ENCODE measurements at places on chromosomes 6 and 20.

DNA sequence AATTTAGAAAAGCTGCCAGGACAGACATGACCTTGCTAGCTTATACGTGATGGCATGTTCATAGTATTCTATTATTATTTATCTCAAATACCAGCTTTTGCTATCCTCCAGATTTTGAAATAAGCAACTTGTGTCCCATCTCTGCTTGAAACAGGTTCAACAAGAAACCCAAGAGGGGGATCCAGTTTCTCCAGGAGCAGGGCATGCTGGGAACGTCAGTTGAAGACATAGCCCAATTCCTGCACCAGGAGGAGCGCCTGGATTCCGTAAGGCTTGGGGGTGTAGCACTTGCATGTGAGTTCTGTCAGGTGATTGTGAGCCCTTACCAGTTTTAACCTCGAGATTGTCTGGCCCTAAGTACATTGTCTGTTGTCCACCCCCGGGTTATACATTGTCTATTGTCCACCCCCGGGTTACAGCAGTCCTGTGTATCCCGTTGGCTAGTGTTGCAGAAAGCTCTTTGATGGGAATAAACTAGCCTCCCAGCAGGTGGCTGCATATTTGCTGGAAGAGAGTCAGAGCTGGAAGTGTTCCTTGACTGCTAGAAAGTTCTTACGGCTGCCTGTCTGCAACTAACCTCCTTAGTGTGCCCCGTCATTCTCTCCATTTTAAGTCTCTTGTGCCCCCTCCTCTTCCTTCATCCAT is 61.4 kb upstream of the CSE1L start:
- DNase-seq, result no peak

DNA sequence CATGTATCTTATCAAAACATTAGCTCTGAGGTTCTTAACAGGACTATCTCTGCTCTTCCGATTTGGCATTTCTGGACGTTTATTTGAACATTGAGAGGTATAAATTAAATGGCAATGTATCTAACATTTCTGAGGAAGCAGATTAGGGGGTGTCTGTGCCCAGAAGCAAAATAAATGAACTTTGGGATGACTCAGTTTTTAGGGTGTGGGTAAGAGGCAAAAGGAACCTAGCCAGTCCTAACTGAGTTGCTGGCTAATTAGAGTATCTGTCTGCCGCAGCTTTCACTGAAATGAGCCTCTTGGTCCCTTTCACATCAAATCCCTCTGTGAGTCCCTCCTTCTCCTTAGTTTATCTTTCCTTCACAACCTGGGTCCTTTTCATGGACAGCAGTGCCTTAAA is 1.1 kb downstream of the RNF144B start:
- no peak for DNase-seq

GRCh38 chr20:24305371-24305770 is 164.1 kb upstream of the SYNDIG1 start:
- DNase-seq, result no peak

GRCh38 chr6:145235207-145235606 is 500.1 kb downstream of the EPM2A start:
- DNase-seq, result no peak

- no peak for DNase-seq
These were observed 68.5 kb upstream of the ARMC2 start for GRCh38 chr6:108779536-108780275.

DNA sequence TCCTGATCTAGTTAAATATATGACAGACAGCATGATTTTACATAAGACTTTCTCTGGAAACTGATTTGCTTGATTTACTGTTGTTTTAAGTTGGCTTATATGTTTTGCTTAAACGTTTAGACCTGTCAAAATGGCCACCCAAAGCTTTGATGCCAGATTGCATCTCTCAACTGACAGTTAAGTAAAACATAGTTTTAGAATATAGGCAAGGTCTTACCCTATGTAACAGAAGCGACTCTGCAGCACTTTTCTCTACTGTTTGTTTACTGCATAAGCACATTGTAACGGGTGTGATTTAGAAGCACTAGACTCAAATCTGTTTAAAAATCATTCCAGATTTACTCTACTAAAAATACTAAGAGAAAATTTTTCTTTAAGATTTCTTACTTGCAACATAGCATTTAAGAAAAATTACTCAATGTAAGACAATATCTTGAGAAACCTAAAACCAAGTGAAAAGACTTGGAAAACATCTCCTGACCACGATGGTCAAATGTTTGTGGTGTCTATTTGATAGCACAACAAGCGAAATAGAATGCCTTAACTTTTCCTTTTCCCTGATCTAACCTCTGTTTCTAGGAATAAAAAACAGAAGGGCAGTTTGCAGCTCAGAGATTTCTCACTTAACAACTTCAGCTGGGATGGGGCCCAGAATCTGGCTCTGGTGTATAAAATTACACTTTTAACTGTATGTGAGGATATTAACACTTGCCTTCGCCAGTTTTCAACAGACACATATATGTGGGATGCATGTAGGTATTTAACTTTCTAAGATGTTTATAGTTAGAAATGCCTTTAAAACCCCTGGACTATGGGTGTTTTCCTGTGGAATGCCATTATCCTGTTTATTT is 47.4 kb downstream of the AIG1 start:
- DNase-seq, result no peak

DNA sequence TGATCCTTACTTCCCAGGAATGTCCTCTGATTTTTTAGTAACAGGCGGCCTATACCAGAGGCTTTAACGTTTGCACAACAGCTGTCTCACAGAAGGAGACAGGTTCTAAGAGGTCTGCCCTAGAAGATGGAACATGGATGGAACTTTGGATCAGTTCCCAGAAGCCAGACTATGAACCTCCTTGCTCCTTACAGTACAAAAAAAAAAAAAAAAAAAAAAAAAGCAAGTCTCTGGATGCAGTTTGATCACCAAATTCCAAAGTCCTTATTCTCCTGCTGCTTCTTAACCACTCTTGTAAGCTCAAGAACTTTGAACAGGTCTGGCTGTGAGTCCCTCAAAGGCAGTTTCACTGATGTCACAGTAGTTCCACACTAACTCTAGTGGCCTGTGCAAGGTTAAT is 2.0 kb upstream of the TRMT11 start:
- no peak for DNase-seq

DNA sequence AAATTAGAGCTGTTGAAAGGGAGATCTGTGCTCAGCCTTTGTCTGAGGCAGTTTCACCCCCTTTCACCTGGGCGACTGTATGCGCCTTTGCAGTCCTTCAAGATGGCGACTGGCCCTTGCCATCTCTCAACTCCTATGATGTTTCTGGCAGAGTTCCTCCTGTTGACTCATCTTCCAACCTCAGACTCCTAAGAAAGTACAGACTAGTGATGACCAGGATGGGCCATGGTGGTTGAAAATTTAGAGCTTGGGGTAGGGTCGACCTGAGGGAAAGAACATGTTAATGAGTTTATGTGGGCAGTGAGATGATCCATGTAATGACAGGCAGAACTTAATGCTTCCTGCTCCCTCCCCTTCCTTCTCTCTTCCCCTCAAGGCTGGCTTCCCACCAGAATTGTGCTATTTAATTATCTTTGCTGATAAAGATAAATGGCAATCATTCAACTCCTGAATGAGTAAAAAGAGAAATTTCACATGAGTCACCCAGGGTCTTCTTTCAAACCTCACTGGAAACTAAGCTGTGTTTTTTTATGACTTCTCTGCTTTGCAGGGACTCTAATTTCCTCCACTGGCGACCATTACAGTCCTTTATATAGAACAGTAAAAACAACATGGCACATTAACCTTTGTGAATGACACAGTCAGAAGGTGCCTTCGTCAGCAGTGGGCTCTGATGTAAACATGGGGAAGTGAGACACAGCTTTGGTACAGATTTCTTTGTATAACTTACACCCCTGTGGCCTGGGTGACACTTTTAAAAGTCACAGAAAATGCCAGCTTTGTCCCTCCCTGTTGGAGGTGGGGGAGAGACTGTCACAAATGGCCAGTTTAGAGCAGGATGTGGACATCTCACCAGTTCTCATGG is 103.5 kb downstream of the SCP2D1 start:
- no peak for DNase-seq

DNA sequence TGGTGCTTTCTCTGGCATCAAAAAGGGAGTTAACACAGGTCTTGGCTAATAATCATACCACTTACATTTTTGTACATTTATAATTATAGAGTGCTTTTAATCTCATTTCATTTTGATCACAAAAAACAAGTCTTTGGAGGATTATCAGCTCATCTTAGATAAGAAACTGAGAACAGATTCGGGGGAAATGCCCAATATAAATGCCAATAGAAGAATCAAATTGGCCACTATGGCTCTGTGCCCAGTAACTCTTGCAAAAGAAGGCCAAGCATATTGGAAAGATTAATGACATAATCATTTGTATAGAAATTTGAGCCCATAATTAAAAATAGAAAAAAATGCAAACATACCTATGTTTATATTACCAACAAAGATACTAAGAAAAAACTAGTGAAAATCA is 42.5 kb downstream of the IPCEF1 start:
- no peak for DNase-seq

GRCh38 chr6:10033223-10033829 is 381.5 kb downstream of the TFAP2A start:
- DNase-seq, result no peak

- DNase-seq, result no peak
These were observed 38.2 kb downstream of the MDN1 start for GRCh38 chr6:89781070-89782034.

- no peak for DNase-seq
These were observed 34.3 kb upstream of the SOX4 start for GRCh38 chr6:21559238-21559637.

DNA sequence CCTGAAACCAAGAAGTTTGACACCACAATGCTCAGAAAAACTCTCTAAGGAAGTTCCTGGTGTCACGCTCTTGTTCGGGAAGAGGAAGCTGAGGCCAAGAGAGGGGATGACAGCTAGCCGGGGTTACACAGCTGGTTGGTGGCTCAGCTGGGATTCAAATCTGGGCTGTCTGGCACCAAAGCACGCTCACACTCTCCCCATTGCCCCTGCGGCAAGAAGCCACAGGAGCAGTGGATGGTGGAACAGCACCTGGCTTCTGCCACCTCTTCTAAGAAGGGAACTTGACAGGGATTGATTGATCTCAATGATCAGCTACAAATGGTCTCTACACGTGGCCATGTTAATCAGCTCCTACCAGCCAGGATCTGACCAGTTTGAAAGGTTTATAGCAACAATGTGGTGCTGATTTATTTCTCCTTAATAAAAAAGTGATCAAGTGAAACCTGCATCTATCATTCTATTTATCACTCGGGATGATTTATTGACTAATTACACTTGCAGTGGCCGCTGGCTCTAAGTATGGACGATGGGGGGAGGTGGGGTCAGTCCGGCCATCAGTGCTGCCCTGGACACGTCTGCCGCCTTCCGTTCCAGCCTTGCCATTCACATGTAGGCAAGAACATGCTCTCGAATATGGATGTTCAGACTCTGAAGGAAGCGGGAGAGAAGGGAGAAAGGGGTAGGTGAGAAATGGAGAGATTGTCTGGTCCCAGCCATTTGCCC is 71.9 kb upstream of the TOP1 start:
- DNase-seq, result no peak

DNA sequence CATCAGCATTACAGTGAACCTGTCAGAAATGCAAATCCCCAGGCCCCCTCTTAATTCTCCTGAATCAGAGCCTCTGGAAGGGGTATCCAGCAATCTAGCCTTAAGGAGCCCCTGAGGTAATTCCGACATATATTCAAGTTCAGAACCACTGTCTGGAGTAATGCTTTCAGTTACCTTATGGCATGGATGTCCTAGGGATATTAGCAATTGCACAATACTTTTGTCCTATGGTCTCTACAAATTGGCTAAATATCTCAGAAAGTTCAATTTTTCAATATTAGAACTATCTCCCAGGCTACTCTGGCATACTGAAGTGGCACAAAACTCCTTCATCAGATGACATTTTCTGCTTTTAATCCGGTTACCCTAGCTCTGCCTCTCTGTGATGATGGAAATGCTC is 6.4 kb downstream of the NSFL1C start:
- DNase-seq, result no peak

DNA sequence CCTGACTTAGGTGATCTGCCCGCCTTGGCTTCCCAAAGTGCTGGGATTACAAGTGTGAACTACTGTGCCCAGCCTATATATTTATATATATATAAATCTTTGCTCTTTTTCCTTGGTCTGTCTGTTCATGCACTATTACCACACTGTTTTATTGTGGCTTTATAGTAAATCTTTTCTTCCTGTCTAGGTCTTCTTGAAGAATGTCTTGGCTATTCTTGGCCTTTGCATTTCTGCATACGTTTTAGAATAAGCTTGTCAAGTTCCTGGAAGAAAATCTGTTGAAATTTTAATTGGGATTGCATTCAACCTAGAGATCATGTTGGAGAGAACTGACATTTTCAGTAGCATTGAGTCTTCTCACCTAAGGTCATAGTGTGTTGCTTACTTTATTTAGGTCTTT is 37.1 kb downstream of the MYO6 start:
- DNase-seq, result no peak

DNA sequence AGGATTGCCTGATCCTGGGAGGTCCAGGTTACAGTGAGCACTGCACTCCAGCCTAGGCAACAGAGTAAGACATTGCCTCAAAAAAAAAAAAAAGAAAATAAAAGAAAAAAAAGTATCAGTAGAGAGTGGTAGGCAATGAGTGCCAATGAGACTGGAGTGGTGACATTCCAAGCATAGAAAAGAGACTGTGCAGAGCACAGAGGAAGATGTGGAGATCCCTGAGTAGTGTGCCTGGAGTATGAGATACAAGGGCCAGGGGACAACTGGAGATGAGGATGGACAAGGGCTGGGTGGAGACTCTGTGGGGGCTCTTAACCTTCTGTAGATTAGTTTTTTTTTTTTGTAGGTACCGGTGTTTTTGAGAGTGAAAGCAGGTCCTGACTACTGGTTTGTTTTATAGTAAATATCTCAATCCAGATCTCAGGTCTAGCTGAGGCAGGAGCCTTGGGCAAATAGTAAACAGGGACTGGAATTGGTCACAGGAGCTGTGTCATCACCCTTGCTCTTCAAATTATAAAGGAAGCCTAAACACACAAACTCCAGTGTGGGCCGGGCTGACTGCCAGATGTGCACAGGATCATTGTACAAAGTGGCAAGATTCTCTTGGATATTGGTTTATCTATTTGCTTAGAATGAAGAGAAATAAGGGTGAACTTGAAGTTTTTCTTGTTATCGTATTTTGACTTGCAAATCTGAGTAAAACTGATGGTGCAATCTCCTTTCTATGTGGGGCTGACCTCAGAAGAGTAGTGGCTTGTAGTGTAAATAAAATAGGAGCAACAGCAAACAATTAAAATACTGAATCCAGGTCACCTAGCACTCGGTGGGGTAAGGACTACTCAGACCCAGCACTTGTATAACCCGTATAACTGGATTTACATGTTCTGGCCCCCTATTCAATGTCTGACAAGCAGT is 144.9 kb downstream of the SOX4 start:
- no peak for DNase-seq

DNA sequence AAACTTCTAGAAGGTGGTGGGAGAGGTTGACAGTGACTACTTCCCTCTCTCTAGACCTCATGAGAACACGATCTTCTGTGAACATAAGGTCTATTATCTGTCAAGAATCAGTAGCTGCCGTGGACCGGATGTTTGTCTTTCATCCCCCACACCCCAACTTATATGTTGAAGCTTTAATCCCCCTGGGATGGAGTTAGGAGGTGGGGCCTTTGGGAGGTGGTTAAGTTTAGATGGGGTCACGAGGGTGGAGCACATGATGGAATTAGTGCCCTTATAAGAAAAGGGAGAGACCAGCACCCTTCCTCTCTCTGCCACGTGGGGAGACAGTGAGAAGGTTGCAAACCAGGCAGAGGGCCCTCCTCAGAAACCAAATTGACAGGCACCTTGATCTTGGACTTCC is 409.1 kb downstream of the QKI start:
- DNase-seq, result no peak

Measured in spinal cord (tissue), 10 donors.